Natural killer cell (primary cell): ENCODE measurements at places on chromosomes 7 and 10. TPM values are rescaled to one million over a fixed set of nuclear protein-coding genes. Genes with fewer than 3 reads are reported as not detected.

DNA sequence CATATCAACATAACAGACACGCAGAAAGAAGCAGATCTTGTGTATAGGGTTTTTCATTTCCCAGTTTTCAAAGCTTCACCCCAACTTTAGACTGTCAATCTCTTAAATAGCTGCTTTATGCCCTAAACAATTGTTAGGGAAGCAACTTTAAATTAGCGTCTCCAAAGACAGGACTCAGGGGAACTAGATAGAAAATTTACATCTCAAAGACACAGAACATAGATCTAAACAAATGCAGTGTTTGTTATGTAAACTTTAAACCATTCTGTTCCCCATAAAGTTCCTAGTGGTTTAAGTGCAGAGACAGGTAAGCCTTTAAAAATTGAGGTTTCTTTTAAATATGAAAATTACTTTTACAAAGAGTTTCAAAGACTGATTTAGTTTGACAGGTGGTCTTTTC lies 379.2 kb upstream of the GHITM start:
- no peak for DNase-seq

GRCh38 chr10:99296605-99297004 lies 32.6 kb upstream of the CNNM1 start:
- no peak for DNase-seq

The DPYSL4 gene
- total RNA-seq, result 1.0 TPM

- no peak for DNase-seq
These were observed 566.8 kb downstream of the CNTNAP2 start for GRCh38 chr7:146683439-146683838.

The LBX1 gene
- total RNA-seq, result not detected

DNA sequence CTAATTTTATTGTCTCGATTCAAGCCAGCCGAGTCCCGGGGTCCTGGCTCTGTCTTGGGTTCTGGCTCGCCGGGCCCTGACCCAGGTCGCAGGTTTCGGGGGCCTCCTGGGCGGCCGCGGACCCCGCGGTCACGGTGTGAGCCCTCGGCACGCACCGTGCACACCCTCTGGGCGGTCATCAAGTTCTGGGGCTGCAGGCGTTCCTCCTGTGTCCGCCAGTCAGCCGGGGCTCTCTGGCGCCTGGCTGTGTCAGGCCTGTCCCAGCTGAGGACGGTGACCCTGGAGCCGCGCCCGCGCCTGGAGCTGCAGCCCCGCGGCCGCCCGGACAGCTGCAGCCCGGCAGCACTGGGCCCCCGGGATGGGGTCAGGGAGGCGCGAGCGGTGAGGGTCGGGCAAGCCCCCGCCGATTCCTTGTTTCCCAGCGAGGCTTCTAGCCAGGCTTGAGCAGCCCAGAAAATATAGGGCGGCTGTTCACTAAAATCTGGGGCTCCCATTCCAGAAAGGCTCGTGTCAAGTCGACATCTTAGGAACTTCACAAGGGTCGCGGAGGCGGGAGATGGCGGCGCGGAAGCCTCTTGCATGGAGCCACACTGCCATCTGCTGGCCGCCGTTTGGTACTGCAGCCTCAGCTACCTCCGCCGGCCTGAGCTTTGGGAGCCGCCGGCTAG lies 4.2 kb upstream of the HOXA7 start:
- DNase-seq, result peak; percentile 93

GRCh38 chr7:129108581-129108980 lies 35.9 kb upstream of the TSPAN33 start:
- no peak for DNase-seq

- no peak for DNase-seq
These were observed 4.4 kb downstream of the EIF3B start for GRCh38 chr7:2358968-2359527.

DNA sequence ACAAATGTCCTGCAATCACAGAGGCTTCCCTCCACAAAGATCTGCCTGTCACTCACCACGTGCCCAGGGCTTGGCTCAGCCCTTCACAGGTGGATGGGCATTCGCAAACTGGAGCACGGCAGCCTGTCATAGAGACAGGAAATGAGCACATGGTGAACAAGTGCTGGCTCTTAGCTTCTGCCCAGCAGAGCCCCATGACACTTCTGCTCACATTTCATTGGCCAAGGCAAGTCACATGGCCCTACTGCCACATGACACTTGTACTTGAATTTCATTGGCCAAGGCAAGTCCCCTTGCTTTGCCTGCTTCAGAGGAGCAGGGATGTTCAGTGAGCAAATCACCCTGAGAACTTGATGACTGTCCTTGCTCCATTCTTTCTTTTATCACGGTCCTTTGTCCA lies 110.8 kb upstream of the PPP2R2D start:
- DNase-seq, result no peak

- DNase-seq, result no peak
These were observed 1110.6 kb downstream of the SORCS3 start for GRCh38 chr10:105751688-105752087.

The OR6V1 gene
- not detected for total RNA-seq

DNA sequence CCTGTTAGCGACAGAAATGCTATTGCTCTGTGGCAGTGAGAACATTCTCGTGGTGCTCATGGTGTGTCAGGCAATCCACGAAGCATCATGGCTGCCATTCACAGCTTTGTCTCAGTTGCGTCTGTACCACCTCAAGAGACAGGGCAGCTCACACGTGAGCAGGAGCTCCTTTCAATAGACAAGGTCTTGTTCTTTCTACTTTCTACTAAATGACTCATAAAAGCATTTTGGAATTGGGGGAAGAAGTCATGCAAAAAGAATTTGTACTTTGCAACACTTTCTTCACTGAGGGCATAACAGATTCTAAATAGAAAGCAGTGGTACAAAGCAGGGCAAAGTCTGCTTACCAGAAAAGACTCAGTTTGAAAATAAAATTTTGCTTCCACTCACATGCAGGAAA lies 638.5 kb downstream of the PHTF2 start:
- no peak for DNase-seq

DNA sequence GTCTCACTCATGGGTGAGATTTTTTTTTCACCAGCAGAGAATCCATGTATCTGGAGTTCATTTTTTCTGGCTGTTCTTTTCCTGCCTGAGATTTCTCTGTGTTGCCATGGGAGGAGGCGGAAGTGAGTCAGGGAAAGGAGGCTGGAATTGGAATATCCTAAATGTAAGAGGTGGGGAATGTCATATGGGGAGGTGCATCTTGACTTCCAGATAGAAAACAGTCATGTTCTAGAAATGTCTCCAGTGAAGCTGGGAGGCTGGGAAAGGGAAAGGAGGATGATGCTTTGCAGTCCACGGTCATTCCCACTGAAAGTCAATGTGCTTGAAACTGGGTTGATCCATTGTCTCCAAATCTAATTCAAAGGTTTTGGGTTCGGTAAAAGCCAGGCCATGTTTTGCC lies 39.7 kb upstream of the HPS1 start:
- no peak for DNase-seq

DNA sequence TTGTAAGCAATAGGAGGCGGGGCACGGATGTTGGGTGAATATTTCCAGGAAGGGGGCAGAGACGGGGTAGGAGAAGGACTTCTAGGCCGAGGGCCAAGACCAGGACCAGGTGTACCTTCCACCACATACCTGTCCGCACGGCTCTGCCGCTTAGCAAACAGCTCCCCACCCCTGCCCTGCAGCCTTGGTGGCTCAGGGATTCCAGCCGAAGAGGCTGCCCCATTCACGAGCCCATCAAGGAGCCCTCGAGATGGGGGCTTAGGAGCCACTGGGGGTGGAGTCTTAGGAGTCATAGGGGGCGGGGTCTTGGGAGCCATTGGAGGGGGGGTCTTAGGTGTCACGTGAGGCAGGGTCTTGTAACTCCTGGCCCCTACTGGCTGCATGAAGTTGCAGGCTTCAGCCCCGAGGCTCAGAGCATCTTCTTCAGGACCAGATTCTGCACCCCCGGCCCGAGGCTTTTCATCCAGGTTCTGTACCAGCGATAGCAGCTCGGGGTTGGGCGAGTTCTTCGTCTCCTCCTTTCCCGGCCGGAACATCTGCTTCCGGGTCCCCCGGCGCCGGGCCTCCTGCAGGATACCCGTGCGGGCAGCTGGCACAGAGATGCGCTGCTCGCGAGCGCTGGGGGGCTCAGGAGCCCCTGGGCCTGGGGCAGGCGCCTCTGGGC lies 6.1 kb upstream of the MYOZ1 start:
- DNase-seq, result no peak

DNA sequence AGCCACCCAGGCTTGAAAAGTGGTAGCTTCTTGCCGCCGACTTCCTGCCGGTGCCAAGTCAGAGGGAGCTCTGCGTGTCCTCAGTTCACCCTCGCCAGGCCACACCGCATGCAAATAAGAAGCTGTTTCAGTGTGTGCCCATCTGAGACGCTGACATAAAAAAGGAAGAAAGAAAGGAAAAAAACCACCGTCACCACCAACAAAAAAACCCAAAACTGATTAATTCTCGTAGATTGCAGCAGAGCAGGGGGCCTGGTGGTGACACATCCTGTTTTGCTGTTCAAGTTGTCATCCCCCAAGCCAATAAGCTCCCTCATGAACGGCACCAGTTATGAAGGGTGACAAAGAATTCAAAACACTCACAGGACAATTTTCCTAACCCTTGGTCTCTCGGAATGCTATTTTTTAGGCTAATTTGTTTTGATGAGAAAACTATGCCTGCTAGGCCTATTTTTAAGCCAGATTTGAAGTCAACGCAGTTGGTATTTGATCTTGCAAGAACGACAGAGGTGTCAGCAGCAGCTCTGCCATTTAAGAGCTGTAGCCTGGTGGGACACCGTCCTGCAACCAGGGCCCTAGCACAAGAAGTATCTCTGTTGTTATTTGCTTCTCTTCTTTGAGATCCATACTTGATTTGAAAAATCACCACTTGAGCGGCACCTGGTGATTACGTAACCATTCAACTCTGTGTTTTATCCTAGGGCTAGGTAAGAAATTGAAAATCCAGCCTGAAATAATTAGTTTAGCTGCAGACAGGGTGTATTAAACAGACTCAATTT lies 145.6 kb downstream of the PFKFB3 start:
- DNase-seq, result peak; percentile 55

GRCh38 chr7:17093461-17093860 lies 205.0 kb upstream of the AHR start:
- no peak for DNase-seq

DNA sequence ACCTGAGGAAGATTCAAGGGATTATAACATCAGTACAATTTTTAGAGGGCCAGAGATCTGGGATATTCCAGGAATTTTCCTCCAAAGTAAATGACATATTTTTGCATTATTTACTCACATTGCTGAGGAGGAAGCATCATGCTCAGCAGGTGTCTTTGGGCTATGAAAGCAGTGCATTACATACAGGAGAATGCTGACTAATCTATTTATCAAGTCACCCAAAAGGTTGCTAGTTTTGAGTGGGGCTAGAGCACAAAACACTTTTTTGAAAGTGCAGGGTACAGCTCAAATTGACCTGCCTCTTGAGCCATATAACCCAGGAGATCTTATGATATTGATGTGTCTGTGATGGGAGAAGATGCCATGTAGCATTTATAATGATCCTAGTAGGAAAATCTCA lies 603.1 kb downstream of the POM121L12 start:
- no peak for DNase-seq

The FRAT1 gene
- 32.1 TPM for total RNA-seq

DNA sequence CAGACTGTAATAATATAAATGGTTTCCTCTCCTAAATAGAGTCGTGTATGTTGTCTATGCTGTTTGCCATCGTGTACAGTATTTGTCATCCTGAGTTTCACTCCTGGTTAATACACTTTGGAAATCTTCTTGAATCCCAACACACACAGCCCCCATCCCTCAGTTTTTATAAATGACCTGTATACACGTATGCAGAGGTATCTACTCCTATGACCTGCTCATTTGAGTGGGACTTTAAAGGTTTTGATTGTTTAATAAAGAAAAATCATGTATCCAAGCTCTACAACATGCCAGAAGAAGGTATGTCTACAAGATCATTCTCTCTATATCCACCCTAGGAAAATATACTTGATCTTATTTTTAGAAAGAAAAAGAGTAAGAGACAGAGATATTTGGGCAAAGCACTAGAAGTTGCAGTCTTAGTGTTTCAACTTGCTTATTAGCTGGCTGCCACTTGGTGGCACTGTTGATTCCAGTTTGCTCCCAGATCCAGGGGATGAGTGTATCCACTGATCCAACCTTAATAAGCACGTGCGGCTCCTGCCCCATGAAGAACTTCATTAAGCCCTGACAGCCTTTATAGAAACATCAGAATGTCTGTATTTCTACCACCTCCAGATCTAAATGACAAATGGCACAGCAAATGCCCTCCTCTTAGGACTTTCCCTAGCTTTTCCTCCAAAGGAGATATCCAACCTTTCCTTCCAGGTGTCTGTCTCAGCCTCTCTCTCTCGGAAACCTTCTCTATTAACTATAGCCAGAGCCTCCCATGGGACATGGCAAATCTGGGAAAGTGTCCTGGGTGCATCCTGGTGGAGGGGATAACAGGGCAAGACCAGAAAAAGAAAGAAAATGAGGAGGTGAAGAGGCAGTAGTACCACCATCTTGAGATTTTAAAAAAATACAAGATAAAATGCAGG lies 181.6 kb upstream of the NEBL start:
- DNase-seq, result peak; percentile 35

DNA sequence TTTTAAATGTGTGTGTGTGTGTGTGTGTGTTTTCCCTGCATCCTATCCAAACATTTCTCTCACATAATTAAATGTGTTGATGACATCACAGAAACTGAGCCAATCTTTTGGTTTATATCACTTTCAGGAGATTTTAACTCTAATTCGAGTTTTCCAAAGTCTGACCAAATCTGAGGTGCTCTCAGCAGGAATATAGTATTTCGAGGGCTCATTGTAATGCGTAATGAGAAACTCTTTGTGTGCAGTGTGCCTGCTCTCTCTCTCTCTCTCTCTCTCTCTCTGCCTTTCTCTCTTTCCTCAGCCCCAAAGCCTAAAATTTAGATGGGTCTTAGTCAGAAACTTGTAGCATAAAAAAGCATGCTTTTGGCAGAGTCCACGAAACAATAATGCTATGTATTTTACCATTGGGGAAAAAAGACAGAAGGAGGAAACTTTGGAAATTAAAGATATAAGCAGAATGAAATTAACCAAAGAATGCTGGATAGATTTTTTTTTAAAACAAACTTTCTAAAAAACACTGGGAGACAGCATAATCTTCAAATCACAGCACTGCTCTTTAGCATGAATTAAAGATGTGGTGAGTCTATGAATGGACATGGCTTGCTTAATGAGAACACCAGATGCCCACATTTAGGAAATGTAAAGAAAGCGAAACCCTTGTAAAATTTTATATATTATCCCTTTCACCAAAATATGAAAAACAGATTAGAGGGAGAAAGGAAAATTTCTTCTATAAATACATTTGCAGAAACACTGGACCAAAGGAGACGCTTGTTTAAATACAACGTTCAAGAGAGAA lies 206.8 kb upstream of the HABP2 start:
- no peak for DNase-seq

DNA sequence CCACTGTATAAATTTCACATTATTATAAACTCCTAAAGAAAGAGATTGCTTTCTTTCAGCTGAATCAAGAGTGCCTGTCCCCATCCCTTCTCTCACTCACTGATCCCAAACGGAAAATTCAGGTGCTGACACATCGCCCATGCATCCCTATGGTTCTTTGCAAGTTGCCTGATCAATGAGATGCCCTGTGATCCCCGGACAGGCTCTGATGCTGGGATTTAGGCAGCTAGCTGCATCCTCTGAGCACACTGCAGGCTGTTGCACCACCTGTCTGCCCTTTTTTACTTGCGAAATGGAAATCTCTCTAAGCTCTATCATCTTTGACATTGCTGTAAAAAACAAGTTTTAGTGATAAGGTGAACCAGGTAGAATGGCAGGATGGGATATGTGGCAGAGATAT lies 456.5 kb downstream of the GATA3 start:
- DNase-seq, result no peak

- DNase-seq, result no peak
These were observed 60.9 kb downstream of the MYOF start for GRCh38 chr10:93420944-93421825.

GRCh38 chr10:16890691-16891090 lies 73.5 kb upstream of the RSU1 start:
- no peak for DNase-seq
